ENCODE measurements at places on chromosomes 3 and 15.

DNA sequence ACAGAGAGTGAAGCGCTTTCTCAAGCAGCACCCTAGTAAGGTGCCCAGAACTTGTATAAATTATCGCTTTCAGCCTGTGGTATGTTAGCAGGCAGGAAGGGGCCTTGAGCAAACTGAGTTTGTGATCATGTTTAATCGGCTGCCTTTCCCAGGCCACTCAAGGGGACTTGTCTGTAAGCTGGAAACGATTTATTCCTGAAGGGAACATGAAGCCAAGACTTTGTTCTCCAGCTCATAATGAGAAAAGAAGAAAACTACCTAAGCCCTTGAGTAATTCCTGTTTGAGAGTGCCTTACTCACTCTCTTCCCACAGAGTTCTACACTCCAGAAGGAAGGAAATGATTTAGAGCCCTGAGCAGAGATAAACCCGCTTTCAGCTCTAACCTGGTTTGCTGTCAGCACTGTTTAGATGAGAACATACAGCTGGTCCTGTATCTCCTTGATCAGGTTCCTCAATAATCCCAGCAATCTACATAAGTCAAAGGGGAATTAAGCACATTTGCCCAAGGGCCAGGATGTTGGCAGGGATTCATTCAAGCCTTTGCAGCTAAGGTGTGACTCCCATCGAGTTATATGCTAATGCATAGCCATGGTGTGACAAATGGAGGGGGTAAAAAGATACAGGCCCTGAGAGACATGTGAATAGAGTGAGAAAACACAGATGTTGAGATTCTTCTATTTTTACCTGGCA, 187.7 kb upstream of the SLC24A5 start:
- no peak for DNase-seq

DNA sequence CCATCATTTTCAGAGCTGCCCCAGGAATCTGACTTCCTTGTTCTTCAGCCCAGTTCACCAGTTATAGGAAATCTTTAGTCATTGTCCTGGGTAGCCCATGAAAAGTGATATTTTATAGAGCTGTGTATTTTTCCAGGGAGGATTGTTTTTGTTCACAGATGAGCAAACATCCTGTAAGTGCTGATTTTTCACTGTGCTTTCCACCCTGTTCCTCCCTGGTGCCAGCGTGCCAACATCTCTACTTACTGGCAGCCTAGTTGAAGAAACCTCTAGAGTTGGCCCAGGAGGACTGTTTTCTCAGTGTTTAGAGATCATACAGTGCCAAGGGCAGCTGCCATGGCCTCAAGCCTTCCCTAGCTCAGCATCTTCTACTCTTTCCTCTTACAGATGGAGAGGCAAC, 41.3 kb downstream of the ST6GAL1 start:
- no peak for DNase-seq

GRCh38 chr3:51544011-51544775, 5.7 kb downstream of the RAD54L2 start:
- DNase-seq: no peak

DNA sequence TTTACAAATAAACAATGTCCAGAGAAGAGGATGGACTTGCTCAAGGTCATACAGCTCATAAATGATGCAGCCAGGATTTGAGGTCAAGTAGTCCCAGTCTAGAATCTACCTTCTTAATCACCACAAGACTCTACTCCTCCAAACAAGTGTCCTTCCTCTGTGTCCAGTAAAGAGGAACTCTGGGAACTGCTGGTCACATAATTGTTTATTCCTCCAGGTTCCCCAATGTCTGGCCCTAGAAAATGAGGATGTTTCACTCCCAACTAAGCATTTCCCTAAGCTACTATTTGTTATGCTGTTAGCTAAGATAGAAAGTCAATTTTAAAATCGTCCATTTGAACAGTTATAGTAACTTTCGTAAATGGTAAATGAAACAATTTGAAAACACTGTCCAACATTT, 192.4 kb downstream of the FHIT start:
- no peak for DNase-seq

GRCh38 chr15:88568589-88568988, 22.1 kb upstream of the DET1 start:
- no peak for DNase-seq

Data from GM18507 (cell line).